Activated CD4-positive, alpha-beta T cell treated with anti-CD3 and anti-CD28 coated beads, Interleukin-2, amount 50 U/mL, for 16 hours (primary cell): ENCODE measurements at places on chromosomes 12 and 14.
A peak's percentile ranks its signal among the peaks of the same experiment; 100 is the strongest.

DNA sequence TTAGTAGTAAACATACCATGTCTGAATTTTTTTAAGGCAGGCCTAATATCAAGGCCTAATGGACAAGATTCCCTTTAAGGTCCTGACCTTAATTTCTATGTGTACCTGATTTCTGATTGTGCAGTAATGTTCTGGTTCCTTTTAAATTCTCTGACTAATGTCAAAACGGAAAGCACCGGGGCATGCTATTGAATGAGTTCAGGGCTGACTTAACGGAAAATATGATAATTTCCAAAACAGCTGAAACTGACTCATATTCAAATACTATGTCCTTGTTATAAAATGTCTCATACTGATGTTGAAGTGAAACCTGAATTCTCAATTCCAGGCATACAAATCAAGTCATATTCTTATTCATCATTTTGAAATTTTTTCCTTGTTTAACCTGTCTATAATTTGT, 6.7 kb downstream of the TAS2R43 start:
- DNase-seq = peak; percentile 38

GRCh38 chr12:90058704-90059103, 350.1 kb upstream of the ATP2B1 start:
- no peak for DNase-seq

- peak; percentile 92 for DNase-seq
Measured at GRCh38 chr14:74712499-74713394, at the start of the genes AREL1 and FCF1. Gene AREL1, minus strand, starts transcription at chr14:74713080. Its CDS starts 27,465 bp downstream, at chr14:74685615. Gene FCF1, plus strand, starts transcription at chr14:74713144. Its CDS starts 54 bp downstream, at chr14:74713198.

DNA sequence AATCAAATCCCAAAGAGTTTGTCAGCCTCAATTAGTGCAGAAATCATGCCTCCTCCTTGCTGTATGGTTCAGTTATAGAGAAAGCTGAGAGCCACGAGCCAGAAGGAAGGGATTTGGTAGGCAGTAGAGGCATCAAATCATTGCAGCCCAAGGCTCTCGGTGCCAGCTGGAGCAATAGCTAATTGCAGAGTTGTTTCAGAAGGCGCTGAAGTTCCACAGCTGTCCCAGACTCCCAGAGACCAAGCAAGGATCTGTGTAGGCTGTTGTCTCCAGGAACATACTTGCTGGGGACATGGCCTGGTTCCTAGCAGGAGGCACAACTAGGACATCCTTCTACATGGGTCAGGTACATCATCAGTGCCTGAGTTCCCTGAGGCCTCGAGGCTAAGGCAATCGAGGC, 80.4 kb upstream of the WSCD2 start:
- DNase-seq = no peak

- no peak for DNase-seq
Measured at GRCh38 chr14:104271391-104271790, 133.0 kb downstream of the KIF26A start.

GRCh38 chr14:24079491-24080141, 8.3 kb downstream of the CPNE6 start:
- DNase-seq = no peak

DNA sequence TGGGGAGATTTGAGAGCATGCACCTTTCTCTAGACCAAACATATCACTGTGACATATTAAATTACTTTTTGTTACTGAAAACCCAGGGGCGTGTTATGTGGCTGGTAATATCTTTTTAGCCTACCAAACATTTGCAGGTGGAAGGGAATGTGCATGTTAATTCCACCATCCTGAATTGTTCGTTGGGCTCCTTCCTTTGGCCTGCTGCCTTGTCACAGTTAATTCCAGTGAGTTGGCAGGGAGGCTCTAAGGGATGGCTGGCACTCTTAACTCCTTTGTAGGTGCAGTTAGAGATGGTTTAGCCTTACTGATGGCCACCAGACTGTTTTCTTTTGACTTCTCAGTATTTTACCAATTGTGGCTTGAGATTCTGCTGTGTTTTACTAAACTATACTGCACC, 64.5 kb downstream of the DIP2B start:
- no peak for DNase-seq

GRCh38 chr14:39368261-39368959, 63.8 kb downstream of the FBXO33 start:
- peak; percentile 27 for DNase-seq

DNA sequence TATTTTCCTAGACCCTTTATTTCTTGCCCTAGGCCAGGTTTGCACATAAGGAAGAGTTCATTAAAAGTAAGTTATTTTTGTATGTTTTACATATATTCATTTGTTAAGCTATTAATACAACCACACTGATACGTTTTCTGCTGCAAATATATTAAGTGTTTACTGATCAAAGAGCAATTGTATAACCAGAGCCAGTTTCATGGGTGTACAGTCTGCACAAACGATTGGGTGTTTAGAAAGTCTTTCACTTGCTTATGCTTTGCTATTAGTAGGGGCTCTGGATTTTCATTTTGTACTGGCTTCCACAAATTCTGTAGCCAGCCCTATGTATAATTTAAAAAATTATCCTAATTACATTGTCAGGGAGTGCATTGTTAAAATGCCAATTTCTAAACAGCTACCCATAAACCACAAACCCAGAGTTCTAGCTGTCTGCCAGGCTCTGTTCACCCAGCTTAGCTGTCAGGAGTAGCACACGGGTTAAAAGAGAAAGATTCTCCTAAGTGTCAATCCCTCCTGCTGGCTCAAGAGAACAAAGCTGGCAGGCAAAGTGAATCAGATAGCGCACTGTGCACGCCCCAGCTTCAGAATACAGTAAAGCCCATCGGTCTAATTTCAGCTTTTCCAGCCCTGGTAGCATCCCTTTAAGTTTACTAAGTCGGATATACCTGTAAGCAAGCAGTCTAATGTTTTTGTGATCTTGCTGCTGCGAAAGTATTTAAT, 151.0 kb upstream of the LMO3 start:
- no peak for DNase-seq

GRCh38 chr12:47378907-47379306, 299.1 kb upstream of the AMIGO2 start:
- no peak for DNase-seq

DNA sequence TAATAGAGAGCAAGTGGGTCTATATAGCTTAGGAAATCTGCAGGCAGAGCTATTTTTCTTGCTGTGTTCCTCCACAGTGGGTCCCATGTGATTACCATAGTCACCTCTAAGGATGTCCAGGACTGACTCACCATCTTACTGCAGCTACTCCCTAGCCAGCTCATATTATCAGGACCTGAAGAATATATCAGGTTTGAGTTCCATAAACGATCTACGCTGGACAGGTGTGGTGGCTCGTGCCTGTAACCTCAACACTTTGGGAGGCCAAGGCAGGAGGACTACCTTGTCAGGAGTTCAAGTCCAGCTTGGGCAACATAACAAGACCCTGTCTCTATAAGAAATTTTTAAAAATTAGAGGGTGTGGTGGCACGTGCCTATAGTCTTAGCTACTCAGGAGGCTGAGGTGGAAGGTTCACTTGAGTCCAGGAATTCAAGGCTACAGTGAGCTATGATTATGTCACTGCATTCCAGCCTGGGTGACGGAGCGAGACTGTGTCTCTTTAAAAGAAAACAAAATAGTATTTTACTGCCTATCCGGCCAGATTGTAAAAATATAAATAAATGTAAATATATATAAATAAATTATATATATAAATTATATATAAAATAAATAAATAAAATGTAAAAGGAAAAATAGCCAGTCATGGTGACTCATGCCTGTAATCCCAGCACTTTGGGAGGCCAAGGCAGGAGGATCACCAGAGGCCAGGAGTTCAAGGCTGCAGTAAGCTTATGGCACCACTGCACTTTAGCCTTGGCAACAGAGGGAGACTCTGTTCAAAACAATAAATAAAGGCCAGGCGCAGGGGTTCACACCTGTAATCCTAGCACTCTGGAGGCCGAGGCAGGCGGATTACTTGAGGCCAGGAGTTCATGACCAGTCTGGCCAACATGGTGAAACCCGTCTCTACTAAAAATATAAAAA, 6.9 kb upstream of the SPRYD4 start:
- no peak for DNase-seq
